ENCODE measurements at places on chromosomes 16 and 17.

DNA sequence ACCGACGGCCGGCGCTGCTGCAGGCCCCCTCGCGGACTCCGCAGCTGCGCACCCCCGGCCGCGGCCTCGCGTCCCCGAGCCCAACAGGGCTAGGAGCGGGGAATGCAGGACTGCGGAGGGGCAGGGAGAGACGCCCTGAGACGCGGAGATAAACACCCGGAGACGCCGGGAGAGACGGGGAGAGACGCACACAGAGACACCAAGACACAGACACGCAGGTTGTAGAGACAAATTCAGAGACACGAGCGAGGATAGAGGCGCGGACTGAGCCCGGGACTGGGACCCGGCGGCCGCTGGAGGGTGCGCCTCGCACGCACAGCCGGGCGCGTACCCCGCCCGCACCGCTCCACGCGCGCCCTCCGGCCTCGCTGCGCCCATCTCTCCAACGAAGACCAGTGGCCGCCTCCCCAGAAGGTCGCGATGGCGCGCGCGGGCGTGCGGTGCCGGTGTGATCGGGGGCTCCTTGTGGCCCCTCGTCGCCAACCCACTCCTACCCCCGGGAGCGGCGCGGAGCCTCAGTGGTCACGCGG lies 902 bp downstream of the STAC2 start:
- DNase-seq, result no peak

GRCh38 chr16:49495596-49496355 lies 122.2 kb downstream of the C16orf78 start:
- DNase-seq, result no peak

DNA sequence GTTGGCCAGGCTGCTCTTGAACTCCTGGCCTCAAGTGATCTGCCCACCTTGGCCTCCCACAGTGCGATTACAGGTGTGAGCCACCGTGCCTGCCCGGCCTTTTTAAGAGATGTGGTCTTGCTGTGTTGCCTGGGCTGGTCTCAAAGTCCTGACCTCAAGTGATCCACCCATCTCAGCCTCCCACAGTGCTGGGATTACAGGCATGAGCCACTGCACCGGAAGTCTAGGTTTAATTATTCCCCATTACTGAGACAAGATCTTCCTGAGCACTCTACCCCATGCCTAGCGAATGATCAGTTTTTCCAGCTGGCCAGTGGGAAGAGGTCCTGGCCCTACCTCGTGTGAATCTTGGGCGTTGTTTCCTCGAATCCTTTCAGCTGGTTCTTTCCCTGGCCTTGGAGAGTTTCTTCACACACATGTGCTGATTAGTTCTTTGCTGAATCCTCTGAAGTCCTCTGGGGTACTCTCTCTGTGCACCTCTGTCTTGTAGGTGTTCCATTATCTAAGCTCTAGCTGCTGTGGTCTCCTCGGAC lies 18.9 kb downstream of the C16orf54 start:
- DNase-seq, result no peak

GRCh38 chr17:1986783-1987451 lies 38.2 kb downstream of the RTN4RL1 start:
- no peak for DNase-seq

DNA sequence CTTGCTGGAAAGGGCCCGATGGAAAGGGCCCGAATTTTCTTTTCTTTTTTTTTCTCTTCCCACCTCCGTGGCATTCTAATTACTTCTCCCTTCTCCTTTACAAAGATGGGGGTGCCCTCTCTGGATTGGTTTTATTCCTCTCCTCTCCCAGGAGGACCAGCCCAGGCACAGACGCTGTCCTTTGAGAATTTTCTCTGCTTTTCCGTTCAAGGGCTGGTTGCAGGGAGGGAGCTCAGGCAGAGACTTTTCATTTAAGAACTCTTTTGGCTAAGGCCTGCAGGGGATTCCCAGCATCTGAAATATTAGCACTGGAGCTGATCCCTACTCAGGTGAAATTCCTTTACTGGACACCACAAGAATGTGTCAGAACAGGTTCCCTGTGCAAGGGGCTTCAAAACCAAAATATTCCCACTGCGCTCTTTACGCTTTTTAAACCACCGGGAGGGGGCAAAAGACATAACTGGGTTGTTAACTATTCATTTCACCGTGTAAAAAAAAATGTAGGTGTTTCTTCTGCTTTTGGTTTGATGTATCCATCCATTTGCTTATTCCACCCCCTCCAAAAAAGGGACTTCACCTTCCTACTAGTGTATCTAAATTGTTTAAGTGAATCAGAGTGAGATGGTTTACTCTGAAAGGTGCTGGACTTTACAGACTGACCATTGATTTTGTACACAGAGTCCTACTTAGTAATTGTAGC lies 1.4 kb downstream of the NFAT5 start:
- no peak for DNase-seq

DNA sequence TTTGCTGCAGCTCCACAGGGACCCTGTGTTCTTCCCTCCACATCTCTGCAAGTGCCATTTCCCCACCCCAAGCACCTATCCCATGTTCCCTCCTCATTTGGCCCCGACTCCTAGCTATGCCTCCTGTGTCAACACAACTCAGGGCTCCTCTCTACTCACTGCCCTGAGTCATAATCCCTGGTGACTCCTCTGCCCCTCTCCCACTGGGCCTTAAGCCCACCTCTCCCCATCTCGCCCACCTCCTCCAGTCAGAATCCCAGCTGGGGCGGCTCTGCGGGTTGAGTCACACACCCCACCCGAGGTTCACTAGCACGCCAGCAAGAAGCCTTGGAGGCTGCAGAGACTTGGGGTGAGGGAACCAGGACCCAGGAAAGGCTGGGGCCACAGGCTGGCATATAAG lies 346.2 kb downstream of the FOXL1 start:
- DNase-seq, result peak; percentile 92

GRCh38 chr17:73984941-73985340 lies 218.5 kb upstream of the RPL38 start:
- no peak for DNase-seq

DNA sequence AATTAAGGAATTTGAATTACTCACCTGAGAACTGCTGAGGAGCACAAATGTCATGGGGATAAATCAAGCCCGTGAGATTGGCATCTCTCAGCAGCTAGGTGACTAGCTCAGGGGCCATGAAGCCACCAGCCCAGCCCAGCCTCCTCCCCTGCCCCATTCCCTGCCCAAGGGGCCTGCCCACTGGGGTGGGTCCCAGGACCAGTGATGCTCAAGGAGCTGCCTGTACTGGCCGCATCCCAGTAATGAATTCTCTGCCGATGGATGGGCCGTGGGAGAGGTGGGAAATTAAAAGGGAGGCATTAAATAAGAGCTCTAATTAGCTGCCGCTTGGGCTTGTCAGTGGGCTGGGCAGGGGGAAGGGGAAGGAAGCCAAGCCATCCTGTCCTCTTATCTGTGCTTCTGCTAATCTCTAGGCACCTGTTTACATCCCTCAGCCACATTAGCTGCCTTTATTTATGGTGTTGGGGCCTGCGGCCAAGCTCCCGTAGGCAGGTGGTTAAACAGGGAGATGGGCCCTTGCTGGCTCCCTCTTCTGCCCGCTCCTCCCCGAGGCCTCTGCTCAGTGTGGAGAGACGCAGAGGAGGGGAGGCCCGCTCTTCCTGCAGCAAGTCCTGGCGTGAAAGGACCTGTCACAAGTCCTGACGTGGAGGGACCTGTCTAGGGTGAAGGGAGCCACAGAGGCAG lies 48.8 kb downstream of the PIPOX start:
- no peak for DNase-seq

- no peak for DNase-seq
These were observed 674.0 kb upstream of the SOX9 start for GRCh38 chr17:71446645-71447437.

DNA sequence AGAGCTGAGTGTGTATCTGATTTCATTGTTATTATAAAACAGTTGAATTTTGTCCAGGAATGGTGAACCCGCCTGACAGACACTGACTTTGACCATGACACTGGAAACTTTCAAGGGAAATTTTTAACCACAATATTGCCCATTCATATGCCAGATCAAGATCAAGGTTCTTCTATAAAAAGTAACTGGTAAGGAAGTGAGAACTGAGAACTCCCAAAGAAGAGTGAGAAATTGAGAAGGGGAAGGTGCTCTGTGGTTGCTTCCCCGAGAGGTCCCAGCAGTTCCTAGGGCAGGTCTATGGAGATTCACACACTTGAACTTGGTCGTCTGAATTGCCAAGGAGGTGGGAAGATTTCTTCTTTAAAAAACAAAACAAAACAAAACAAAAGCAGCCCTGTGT lies 27.3 kb downstream of the SLC6A4 start:
- DNase-seq, result no peak

DNA sequence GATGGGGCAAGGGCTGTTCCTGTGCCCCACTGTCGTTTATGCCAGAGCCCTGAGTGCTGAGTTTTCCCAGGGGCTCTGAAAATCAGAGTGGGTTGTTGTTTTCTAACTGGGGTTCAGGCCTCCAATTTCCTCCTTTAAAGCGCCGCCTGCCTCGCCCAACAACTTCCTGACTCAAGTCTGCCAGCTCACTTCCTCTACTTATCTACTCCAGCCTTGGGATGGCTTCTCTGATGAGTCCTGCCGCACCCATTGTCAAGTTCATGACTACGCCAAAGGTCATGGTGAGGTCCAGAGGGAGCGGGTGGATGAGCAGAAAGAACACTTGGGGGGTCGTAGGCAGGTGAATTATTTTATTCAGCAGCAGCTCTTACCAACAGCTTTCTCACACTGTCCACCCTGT lies 104.7 kb downstream of the UTP18 start:
- DNase-seq, result peak; percentile 26

DNA sequence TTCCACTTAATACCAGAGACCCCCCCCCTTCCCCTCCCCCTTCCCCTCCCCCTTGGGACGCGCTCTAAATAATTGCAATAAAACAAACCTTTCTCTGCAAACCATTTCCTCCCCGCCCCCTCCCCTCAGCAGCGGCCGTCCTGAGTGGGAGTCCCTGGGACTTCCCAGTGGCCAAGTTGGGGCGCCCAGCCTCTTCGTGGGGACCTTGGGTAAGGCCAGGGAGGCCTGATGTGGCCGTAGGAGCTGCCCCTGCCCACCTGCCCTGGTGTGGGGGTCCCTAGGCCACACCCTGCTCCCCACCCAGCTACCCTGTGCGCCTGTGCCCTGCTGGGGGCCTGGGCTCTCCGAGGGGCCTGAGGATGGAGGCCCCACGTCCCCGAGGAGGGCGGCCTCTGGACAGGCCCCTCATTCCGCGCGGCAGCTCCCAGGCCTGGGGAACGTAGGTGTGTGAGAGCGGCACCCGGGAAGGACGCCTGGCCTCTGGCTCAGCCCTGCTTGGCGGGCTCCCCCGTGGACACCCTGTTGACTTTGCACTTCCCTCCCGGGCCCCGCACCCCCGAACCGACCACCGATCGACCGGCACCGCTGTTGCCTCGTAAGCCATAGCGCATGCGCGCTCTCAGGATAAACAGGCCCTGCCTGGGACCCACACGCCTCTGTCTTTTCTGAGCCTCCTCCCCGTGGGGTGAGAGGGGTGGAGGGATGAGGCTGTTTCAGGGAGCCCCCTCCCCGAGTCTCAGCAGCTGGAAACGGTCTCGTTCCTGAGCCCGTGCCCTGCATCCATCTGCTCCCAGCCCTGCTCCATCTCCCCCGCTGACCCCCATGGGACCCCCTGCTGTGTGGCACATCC lies 9.0 kb downstream of the NTHL1 start:
- DNase-seq, result no peak

- DNase-seq, result peak; percentile 88
These were observed 198.9 kb downstream of the ZFHX3 start for GRCh38 chr16:72848759-72849664.

GRCh38 chr16:89738072-89738377 lies 16.7 kb downstream of the ZNF276 start:
- DNase-seq, result no peak

- DNase-seq, result peak; percentile 64
These were observed 23.9 kb downstream of the NLRC5 start for GRCh38 chr16:57013229-57013628.

DNA sequence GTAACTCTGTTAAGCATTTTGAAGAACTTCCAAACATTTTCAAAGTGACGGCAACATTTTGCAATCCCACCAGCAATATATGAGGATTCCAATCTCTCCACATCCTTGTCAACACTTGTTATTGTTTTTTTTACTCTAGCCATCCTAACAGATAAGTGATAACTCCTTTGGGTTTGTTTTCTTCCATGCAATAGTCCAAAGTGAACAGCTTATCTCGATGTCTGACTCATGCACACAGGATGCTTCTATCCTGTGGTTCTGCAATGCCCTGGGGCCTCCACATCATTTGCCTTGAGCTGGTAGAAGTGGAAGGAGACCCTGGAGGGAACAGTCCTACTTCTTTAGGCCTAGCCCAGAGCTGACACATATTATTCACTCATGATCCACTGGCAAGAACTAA lies 13.0 kb downstream of the TLE7 start:
- DNase-seq, result peak; percentile 62

GRCh38 chr16:66478733-66479511 lies 51.8 kb downstream of the BEAN1 start:
- peak; percentile 68 for DNase-seq

GRCh38 chr16:9351440-9351839 lies 260.0 kb downstream of the HAPSTR1 start:
- DNase-seq, result no peak
